ENCODE measurements at places on chromosomes 16 and 17. TPM values are rescaled to one million over a fixed set of nuclear protein-coding genes. Genes with fewer than 3 reads are reported as not detected.

- peaks cover 40% of the 10 kb centered on the region for H3K27me3 ChIP-seq
- no peaks in the 10 kb centered on the region for H3K36me3 ChIP-seq
- peak; percentile 28 for DNase-seq
- no peak overlapping the region for H3K27ac ChIP-seq
- peak overlapping the region; percentile 68 for H3K4me3 ChIP-seq
Measured at GRCh38 chr17:20852239-20852989, 190.4 kb downstream of the USP22 start.

GRCh38 chr16:46629331-46630219 is 8.4 kb upstream of the SHCBP1 start:
- no peaks in the 10 kb centered on the region for H3K36me3 ChIP-seq
- H3K4me3 ChIP-seq = no peak overlapping the region
- no peaks in the 10 kb centered on the region for H3K27me3 ChIP-seq
- DNase-seq = no peak
- H3K27ac ChIP-seq = no peak overlapping the region
- no peaks in the 10 kb centered on the region for H3K4me1 ChIP-seq

- no peaks in the 10 kb centered on the region for H3K27me3 ChIP-seq
- H3K27ac ChIP-seq = no peak overlapping the region
- H3K4me3 ChIP-seq = no peak overlapping the region
- DNase-seq = no peak
Measured at GRCh38 chr17:4108397-4108796, 34.4 kb downstream of the ZZEF1 start.

GRCh38 chr16:30003670-30004423 is 7.0 kb downstream of the DOC2A start:
- H3K4me3 ChIP-seq = no peak overlapping the region
- no peak overlapping the region for H3K27ac ChIP-seq
- H3K27me3 ChIP-seq = no peaks in the 10 kb centered on the region
- H3K36me3 ChIP-seq = peaks cover 13% of the 10 kb centered on the region

DNA sequence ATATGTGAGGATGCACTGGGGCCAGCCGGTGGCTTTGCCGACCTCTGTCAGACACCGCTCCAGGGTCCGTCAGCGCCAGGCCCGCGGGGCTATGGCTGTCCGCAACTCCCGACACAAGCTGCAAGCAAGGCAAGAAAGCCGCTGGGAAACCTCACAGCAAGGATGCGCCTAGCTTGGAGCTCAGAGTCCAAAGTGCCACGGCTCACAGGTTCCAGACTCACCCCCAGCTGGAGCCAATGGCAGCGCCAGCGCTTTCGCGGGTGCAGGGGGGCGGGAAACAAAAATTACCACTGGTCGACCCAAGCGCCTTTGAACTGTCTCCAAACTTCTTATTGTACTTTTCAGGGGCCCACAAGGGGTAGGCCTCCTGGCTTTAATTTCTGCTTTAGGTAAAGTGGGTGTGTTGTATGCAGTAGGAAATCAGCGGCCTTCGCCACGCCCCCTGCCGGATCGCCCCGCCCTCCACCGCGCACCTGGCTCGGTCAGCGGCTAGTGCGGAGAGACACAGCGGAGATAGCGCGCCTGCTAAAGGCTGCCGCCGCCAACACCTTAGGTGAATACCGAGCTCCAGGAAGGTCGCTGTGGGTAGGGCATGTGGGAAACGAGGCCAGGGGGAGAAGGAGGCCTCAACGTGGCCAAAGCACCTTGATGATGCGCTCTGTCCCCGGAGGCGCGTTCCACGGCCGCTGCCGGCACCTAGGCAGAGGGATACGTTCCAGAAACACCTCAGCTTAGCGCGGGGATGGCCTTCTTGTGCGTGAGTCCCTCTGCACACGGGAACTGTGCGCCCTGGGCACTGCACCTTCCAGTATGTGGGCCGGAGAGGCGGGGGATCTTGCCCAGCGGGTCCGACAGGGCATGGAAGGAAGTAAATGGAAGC is 61.0 kb upstream of the RBL2 start:
- no peaks in the 10 kb centered on the region for H3K27me3 ChIP-seq
- no peak overlapping the region for H3K4me3 ChIP-seq
- H3K36me3 ChIP-seq = no peaks in the 10 kb centered on the region
- peak; percentile 89 for DNase-seq

DNA sequence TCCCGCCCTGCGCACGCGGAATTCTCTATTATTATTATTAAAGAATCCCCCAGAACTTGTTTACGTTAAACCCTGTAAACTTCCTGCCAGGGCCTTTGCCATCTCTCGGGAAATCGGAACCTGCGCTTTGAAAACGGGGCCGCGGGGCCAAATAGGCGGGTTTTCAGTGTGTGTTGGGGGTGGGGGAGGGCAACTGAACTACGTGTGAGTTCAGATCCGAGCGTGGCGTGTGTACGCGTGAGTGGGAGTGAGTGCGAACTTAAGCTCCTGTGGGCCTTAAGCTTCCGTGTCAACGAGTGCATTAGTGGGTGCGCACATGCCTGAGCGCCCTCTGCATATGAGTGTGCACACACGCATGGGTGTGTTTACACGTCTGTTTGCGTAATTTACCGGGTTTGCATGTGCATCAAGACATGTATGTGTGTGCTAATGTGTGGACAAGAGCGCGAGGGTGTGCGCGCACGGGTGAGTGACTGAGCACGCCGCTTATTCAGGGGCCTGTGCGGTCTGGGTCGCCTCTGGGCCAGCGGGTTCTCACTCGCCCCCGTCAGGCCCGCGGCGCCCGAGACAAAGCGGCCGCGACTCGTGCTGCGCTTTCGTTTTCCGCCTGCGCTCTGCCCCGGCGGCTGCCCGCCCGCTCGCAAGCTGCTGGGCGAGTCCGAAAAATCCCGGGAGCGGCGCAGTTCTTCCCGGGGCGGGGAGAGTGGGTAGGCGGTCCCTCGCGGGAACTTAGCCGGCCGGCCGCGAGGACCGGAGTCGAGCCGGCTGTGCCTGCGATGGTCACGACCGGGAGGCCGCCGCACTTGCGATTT is 1.2 kb upstream of the FOXF1 start:
- peak overlapping the region; percentile 46 for H3K27ac ChIP-seq
- DNase-seq = no peak
- peak overlapping the region; percentile 54 for H3K4me3 ChIP-seq
- peaks cover 62% of the 10 kb centered on the region for H3K27me3 ChIP-seq
- no peaks in the 10 kb centered on the region for H3K36me3 ChIP-seq

- H3K4me3 ChIP-seq = no peak overlapping the region
- H3K4me1 ChIP-seq = peaks cover 14% of the 10 kb centered on the region
- no peak for DNase-seq
- H3K27me3 ChIP-seq = peaks cover 37% of the 10 kb centered on the region
- H3K36me3 ChIP-seq = no peaks in the 10 kb centered on the region
- no peak overlapping the region for H3K27ac ChIP-seq
Measured at GRCh38 chr17:57811638-57812280, 38.1 kb downstream of the MRPS23 start.

ALOX12 gene
- not detected for total RNA-seq

Data from activated naive CD4-positive, alpha-beta T cell treated with anti-CD3 and anti-CD28 coated beads for 36 hours (primary cell).